Common myeloid progenitor, CD34-positive (primary cell): ENCODE measurements at places on chromosomes 4 and X.

DNA sequence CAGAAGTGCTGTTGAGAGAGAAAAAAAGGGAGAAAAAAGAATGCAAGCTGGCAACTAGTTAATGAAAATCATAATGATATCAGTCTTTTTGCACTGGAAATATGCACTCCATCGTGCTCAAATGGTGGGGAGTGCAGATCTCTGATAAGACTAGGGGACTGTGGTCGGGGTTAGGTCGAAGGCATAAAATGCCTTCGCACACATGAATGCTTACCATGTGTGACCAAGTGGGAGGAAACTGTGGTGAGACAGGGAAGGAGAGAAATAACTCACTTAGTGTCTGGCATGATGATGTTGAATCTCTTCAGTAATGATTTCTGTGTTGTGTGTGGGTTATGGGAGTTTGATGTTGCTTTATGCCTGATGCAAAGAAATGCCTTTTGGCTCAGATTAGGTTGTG is 358.9 kb downstream of the FBXO8 start:
- DNase-seq = peak; percentile 98

- peak; percentile 14 for DNase-seq
Observed at GRCh38 chrX:44462850-44463249, 79.8 kb downstream of the FUNDC1 start.

- DNase-seq = peak; percentile 41
Observed at GRCh38 chrX:67351411-67351810, 192.4 kb upstream of the AR start.

DNA sequence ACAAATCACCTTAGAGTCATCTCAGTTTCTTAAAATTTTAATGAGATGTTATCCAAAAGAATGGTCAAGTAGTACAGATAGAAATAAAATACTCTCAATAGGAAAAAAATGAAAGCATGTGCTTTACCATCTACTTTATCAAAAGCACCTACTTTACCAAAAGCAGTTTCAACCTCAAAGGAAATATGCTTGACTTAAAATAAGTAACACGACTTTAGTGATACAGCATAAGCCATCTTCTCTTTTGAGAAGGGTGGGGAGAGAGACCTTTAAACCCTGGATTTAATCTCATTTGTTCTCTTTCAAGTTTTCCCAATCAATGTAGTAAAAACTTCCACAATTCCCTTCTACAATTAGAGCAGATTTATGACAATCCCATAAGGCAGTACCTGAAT is 26.5 kb downstream of the OTUD4 start:
- DNase-seq = no peak

GRCh38 chr4:55910140-55910539 is 38.6 kb upstream of the CEP135 start:
- DNase-seq = no peak
